ENCODE measurements at places on chromosomes 7 and 10. TPM values are rescaled to one million over a fixed set of nuclear protein-coding genes. Genes with fewer than 3 reads are reported as not detected.

The VWA2 gene
- total RNA-seq = 0.52 TPM

The ASZ1 gene
- total RNA-seq = not detected

The VSTM4 gene
- total RNA-seq = 13.5 TPM

The NKX6-2 gene
- not detected for total RNA-seq

The HABP2 gene
- total RNA-seq = not detected

The LLCFC1 gene
- total RNA-seq = not detected

All from esophagus muscularis mucosa (tissue), 4 donors.